Inflammatory macrophage treated with lipopolysaccharide for 4 hours (primary cell): ENCODE measurements at places on chromosomes 16 and 17.
A peak's percentile ranks its signal among the peaks of the same experiment; 100 is the strongest.

GRCh38 chr16:89565506-89566372, 5.3 kb downstream of the RPL13 start:
- peak; percentile 39 for DNase-seq

GRCh38 chr16:57918994-57919393, 51.9 kb downstream of the CNGB1 start:
- no peak for DNase-seq

GRCh38 chr16:13012601-13013000, 111.2 kb downstream of the SHISA9 start:
- DNase-seq = no peak

DNA sequence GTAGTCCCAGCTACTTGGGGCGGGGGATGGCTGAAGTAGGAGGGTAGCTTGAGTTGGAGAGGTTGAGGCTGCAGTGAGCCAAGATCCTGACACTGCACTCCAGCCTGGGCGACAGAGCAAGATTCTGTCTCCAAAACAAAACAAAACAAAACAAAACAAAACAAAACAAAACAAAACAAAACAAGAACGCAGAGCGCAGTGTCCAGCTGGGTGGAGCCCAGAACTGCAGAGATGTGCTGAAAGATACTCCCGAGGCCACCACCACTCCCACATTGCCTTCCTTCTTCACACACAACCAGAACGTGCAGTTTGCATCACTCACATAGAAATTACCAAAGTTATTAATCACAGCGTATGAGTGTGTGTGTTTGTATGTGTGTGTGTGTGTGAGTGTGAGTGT, 222.9 kb upstream of the ASIC2 start:
- no peak for DNase-seq

DNA sequence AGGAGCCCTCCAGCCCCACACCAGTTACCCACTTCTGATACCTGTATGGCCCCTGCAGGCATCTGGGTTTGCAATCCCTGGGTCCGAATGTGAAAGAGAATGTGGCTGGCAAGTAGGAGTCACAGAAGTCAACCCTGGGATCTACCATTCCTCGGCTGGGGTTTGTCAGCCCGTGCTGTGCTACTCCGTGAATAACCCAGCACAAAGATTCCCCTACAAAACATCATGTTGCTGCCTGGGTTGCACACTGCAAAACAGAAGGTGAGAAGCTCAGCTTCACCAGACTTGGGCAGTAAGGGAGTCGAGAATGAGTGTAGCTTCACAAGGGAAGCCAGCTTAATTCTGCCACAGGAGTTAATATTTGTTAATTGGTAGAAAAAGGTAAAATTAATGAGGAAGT, 137.1 kb downstream of the ZFHX3 start:
- no peak for DNase-seq

DNA sequence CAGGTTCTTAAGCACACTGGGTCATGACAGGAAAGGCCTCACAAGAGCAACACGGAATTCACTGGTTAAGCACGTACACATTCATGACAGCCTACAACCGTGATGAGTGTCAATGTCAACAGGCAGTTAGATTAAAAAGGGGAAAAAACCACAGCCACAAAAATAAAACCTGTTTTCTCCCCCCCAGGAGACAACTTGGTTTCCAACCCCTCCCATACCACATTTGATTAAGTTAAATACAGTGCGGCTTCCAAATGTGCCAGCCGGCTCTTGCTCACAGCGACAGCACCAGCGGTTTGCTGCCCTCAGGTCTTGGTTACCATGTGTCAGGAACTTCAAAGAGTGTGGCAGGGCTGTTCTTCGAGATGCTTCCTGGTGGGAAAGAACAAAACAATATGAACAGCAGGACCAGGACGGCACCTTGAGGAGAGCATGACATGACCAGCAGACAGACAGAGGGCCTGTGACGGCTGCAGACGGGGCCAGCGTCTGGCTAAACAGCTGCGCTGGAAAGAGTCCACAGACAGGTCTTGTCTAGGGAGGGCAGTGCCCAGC, 193.6 kb downstream of the PARN start:
- DNase-seq = no peak
